ENCODE measurements at places on chromosomes 6 and 20. TPM values are rescaled to one million over a fixed set of nuclear protein-coding genes. Genes with fewer than 3 reads are reported as not detected.

- no peak for DNase-seq
These were observed 470.3 kb upstream of the JARID2 start for GRCh38 chr6:14775528-14775927.

DNA sequence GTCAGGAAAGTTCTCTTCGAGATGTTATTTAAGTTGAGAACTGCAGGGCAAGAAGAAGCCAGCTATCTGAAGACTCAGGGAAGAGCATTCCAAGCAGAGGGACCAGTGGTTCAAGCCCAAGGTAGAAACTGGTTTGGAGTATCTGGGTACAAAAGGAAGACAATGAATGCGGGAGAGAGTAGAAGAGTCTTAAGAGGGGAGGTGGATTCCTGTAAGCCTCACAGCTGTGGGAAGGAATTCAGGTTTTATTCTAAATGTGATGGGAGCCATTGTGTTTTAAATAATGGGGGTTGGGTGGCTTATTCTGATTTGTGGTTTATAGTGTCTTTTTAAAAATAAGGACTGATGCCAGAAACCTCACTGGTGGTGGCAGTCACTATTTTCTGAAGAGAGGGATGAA lies 37.6 kb upstream of the TENT5A start:
- DNase-seq = no peak

GRCh38 chr6:78781001-78781400 lies 86.3 kb upstream of the IRAK1BP1 start:
- no peak for DNase-seq

Gene GTF2H4
- 13.5 TPM for total RNA-seq

Gene PPP1R3G
- not detected for total RNA-seq

Gene SMLR1
- total RNA-seq = not detected
